ENCODE measurements at places on chromosomes 2 and 18.

DNA sequence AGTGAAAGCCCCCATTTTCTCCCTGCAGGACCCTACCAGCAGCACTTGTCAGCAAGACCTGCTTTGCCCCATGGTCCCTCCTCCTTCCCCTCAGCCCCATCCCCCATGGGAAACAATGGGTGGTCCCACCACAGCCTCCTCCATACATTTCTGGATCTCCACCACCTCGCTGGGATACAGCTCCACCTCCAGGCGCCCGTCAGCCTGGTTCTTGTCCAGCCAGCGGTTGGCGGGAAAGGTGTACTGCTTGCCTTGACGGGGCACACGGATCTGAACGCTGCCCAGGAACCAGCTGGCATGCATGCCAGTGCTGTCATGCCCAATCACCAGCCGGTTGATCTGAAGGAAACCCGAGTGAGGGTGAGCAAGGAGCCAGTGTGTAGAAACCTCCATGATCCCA is 90.9 kb downstream of the LOXHD1 start:
- DNase-seq, result no peak

- DNase-seq, result no peak
These were observed 178.6 kb upstream of the VWC2L start for GRCh38 chr2:214232271-214232670.

- DNase-seq, result no peak
These were observed 5.9 kb downstream of the ATP8B1 start for GRCh38 chr18:57797209-57797651.

- no peak for DNase-seq
These were observed 11.0 kb upstream of the PLEKHM3 start for GRCh38 chr2:208036357-208036756.

GRCh38 chr18:2444201-2444875 is 127.0 kb downstream of the METTL4 start:
- no peak for DNase-seq

GRCh38 chr2:177610813-177611212 is 218.2 kb downstream of the AGPS start:
- DNase-seq, result no peak

DNA sequence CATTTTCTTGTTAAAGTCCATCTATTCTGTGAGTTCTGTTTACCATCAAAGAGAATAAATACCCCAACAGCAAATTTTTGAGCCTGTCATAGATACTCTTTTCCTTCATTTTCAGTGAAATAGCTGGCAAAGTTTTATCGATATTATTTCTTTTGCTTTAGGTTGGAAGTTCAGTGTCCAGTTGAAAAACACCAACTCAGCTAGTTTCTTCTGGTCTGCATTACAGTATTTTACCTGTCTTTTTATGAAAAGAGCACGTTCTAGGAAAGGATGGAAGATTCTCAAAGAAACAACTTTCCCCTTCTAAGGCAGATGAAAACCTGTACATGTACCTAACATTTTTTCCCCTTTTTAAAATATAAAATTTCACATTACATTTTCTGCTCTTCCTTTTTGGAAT is 80.4 kb upstream of the PROKR1 start:
- no peak for DNase-seq

DNA sequence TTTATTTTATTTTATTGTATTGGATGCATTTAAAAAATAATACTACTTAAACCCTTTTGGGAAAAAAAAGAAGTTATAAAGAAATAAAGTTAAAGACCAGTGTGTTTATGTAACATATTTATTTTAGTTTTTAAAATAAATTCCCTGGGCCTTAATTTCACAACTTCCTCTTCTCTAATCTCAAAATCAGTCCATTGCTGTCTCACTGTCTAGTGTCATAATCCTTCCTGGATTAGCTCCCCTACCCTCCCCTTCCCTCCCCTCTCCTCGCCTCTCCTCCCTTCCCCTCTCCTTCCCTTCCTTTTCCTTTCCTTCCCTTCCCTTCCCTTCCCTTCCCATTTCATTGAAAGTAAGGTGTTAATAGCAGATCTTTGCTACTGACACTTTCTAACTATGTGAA is 40.3 kb upstream of the ZEB2 start:
- DNase-seq, result no peak

DNA sequence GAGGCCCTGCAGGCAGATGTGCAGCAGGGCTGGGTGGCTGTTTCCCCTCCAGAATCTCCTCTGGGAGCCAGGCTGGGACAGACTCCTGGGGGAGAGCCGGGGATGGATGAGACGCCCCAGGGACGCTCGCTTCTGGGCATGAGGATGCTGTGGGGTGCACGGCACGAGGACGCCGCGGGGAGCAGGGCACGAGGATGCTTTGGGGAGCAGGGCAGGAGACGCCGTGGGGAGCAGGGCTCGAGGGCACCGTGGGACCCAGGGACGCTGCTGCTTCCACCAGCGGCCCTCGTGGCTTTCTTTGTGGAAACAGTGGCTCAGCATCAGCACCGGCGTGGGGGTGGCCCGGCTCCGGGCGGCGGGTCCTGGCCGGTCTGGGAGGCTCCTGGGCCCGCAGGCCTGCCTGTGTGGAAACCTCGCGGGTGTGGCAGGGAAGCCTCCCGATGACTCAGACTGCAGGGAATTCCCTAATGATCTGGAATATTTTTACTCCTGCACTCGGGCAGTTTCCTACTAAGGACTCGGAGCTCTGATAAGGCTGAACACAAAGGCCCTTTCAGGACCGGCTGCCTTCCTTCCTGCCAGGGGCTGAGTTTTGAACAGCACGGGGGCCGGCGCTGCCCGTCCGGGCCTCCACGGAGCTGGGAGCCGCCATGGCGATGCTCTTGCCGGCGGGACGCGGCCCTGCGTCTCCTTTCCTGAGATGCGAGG is 62.6 kb downstream of the NFATC1 start:
- DNase-seq, result no peak

DNA sequence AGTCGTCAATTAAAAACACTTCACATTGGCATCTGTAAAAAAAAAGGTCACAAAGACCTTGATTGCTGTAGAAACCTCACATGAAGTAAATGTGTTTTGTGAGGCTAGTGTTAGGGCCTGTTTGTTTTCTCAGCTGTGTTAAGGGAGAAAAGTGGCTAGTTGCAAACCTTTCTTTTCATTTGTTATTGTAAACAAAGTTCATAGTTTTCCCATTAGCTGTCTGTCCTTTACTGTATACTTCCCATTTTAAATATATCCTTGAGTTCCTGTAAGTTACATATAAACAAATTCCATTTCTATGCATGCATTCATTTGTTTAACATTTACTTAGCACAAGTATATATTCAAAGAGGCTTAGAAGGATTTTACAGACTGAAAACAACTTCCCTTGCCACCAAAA is 1250.2 kb downstream of the LRP1B start:
- DNase-seq, result no peak

DNA sequence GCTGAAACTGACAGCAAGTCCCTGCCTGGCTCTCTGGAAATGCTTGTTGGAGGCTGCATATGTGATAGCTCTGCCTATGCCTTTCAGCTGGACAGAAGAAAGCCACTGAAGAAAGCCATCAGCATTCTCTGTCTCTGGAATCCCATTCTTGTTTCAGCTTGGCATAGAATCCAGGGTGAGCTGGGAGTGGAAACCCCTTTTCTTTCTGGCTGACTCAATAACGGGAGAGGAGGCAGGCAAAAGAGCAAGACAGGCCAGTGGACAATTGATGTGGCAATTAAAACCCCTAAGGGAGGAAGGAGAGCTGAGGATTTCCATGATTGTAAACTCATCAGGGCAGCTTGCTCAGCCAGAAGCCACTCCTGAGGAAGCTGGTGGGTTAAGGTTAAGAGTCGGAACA is 208.1 kb downstream of the CLIP4 start:
- no peak for DNase-seq

GRCh38 chr2:81545626-81546025 is 1241.1 kb upstream of the LRRTM1 start:
- no peak for DNase-seq

- no peak for DNase-seq
These were observed 142.7 kb downstream of the VAPA start for GRCh38 chr18:10056506-10056905.

DNA sequence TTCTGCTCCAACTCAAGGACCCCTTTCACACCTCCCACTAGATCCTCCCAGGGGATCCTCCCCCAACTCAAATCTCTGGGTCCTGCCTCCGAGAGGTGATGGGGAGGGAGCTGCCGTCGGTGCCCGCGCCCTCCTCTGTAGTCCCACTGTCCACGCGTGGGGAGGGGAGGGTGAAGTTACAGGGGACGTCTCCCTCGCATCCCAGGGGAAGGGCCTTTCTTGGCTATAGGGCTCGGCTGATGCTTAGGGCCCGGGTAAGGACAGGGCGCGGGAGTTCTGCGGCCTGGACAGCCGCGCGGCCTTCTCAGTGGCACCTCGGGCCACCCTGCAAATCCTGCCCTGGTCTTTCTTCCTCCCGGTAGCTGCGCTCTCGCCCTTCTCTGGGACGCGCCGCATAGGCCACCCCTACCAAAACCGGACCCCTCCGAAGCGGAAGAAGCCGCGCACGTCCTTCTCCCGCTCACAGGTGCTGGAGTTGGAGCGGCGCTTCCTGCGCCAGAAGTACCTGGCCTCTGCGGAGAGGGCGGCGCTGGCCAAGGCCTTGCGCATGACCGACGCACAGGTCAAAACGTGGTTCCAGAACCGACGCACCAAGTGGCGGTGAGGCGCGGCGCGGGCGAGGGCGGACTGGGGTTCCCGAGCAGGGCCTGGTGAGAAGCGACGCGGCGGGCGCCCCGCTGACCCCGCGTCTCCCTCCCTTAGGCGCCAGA is 1.2 kb downstream of the TLX2 start:
- no peak for DNase-seq

DNA sequence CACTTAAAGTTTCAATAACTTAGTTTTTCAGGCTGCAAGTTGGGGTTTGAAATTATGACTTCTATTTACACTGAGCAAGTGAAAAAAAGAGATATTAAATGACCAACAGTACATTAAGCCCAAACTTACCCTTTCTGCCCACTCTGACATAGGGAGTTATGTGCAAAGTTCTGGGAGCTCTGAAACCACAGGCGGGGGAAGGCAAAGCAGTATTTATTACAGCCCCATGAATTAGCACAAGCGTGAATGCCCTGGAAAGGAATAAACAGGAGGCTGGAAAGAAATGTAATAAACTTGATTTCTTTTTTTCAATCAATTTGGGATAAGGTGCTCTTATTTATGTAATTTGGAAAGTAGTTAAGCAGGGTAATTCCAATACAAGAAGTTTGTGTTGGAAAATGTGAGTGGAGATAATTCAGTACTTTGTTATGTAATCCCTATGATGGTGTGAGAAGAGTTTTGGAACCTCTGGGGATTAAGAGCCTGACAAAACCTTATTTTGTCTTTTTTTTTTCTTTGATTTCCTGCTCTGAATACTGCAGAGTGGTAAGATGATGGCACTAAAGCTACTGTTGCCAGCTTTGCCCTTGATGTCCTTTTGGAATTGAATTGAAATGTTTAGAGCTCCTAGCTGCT is 351.5 kb downstream of the ARHGAP15 start:
- DNase-seq, result no peak

DNA sequence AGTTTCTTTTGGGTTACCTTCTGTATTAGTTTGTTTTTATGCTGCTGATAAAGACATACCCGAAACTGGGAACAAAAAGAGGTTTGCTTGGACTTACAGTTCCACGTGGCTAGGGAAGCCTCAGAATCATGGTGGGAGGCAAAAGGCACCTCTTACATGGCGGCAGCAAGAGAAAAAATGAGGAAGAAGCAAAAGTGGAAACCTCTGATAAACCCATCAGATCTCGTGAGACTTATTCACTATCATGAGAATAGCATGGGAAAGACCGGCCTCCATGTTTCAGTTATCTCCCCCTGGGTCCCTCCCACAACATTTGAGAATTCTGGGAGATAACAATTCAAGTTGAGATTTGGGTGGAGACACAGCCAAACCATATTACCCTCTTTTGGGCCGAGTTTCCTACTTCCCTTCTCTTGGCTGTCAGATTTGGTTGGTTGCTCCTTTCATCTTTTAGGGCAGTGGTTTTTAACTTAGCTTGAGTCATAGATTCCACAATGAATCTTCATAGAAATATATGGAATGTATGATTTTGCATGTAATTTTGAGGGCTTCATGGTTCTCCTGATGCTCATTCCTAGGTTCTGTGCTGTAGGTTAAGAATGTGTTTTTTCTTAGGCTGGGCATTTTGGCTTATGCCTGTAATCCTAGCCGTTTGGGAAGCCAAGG is 44.2 kb downstream of the CEP192 start:
- DNase-seq, result no peak

DNA sequence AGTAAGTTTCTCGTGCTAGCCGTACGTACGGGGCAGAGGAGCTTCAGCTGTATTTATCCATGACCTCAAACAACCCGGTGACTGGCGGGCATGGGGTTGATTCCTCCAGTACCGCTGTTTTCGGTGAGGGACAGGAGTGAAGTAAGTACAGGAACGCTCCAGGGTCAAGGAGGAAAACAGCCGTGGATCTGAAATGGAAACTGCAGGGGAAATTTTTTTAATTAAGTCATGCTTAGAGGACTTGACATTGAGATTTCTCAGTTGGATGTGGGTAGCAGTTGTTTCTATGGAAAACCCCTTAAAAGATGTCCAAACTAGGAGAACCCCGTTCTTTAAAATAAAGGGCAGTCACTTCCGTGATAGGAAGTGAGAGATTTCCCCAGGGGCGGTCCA is 1.2 kb downstream of the RAB12 start:
- no peak for DNase-seq

GRCh38 chr2:160371251-160372009 is 122.2 kb downstream of the RBMS1 start:
- DNase-seq, result no peak

DNA sequence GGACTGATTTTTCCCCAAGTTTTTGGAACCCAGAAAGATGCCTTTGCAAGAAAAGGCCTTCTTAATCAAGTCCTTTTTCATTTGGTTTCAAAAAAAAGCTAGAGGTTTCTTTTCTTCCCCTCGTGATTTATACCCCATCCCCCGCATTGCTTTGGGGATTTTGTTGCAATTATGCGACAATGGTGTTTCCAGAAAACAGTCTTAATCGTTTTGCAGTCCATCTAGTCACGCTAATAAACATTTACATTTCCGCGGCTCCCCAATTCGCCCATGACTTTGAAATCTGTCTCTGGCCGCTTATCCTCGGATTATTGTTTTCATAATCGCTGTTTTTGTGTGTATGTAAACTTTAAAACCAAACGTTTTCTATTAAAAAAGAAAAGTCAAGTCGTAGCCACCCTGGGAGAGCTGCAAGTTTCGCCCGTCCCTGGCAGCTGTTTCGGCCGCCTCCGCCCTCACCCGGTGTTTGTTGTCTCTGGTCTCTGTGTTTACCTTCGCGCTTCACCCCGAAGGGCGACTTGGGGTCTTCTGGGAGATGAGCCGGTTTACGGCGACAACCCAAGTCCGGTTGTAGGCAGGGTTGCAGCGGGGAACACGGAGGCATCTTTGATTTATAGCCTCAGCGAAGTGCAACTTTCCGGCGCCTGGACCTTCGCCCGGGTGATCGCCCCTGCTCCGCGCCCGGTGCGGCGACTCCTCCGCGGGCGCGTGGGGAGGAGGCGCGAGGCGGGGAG is 667 bp downstream of the SP9 start:
- DNase-seq, result no peak

DNA sequence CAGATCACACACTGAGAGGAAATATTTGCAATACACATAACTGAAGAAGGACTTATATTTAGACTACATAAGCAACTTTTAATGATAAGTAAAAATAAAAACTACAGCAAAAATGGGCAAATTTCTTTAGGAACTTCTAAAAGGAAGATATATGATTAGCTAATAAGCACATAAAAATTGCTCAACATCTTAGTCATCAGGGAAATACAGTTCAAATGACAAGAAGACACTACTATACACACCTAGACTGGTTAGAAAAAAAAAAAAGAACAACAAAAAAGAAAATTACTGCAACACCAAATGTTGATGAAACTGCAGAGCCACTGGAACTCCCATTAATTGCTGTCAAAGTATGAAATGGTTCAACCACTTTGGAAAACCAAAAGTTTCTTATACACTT is 1247.5 kb upstream of the ACVR2A start:
- no peak for DNase-seq

- DNase-seq, result no peak
These were observed 119.2 kb upstream of the TMEM18 start for GRCh38 chr2:796141-796985.
